ENCODE measurements at places on chromosomes 1 and 21.

DNA sequence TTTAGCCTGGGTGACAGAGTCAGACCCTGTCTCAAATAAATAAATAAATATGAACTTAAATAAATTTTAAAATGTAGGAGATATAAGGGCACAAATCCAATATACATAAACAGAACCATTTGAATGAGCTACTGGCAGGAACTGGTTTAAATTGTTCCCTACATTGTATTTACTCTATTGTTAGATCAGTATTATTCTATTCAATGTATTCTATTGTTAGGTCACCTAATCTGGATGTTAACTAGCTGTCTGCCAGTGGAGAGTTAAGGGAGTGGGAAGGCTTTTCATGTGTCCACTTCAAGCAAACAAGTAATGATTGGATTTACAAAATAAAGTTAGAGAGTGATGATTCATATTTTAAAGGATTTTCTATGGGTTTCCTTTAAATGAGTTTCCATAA lies 4.9 kb upstream of the FBXO28 start:
- no peak for DNase-seq

- DNase-seq, result peak; percentile 38
Measured at GRCh38 chr21:38311765-38312164, 55.0 kb downstream of the KCNJ15 start.

DNA sequence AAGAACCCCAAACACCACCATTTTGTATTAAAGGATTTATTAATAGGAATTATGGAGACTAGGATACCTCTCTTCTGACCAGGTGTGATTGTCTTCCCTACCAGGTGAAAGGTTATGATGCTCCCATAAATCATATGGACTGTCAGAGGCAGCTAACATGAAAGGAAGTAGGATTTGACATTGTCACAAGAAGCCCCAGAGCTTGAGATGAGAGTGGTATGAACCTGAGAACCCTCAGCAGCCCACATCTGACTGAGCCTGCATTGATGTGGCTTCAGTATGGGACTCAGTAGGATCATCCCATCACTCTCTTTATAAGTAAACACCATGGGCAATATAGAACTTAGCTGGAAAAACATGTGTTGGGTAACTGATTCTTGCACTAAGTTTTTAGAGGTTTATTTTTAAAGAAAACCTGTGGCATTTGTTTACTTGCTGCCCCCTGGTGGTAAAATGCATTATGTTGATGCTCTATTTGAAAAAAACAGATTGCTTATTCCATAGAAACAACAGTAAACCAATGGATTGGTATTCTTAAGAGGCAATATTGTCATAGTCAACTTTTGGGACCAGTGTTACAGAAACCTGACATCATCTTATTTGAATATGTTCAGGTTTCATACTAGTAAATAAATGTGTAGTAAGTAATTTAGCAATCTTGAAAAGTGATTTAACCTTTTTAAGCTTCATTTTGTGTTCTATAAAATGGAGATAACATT lies 16.6 kb upstream of the CACYBP start:
- DNase-seq, result peak; percentile 73

- no peak for DNase-seq
Measured at GRCh38 chr21:45995686-45996179, 14.2 kb downstream of the COL6A1 start.
